ENCODE measurements at places on chromosomes 4 and X. TPM values are rescaled to one million over a fixed set of nuclear protein-coding genes. Genes with fewer than 3 reads are reported as not detected.

The XAGE2 gene
- not detected for total RNA-seq

The ADAM29 gene
- total RNA-seq = not detected

The EIF1AX gene
- 45.5 TPM for total RNA-seq

The PHEX gene
- total RNA-seq = 1.2 TPM

The MAGED4B gene
- 0.32 TPM for total RNA-seq

The SPATA18 gene
- 5.5 TPM for total RNA-seq

The CT45A3 gene
- not detected for total RNA-seq

GRCh38 chr4:3106339-3107186 lies 32.1 kb downstream of the HTT start:
- peak; percentile 98 for DNase-seq

GRCh38 chr4:40550948-40551462 lies 78.7 kb downstream of the RBM47 start:
- DNase-seq = no peak

DNA sequence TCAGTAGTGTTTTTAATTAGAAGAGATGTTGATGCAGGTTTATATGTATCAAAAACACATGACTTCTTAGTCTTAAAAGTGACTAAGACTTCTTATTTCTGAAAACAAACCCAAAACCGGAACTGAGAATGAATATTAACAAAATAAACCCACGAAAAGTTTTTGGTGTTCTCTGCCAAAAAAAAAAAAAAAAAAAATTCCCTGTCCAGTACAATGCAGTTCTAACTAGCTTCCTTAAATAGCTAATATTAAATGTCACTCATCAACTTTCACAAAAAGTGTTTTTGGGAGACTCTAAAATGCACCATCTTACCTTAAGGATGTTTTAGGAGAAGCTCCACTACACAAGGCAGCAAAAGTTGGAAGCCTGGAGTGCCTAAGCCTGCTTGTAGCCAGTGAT lies 2.0 kb downstream of the ANKRD37 start:
- no peak for DNase-seq

- DNase-seq = no peak
These were observed 22.0 kb downstream of the TNMD start for GRCh38 chrX:100606753-100607152.

DNA sequence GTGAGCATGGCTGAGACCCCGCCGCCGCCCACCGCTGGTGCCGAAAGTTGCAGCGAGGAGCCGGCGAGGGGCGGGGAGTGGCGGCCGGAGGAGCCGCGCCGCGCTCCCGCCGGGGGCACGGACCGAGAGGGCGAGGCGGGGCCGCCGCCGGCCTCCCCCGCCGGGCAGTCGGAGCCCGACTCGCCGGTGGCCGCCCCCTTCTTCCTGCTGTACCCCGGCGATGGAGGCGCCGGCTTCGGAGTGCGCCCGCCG lies 16.5 kb downstream of the UTP3 start:
- DNase-seq = no peak

DNA sequence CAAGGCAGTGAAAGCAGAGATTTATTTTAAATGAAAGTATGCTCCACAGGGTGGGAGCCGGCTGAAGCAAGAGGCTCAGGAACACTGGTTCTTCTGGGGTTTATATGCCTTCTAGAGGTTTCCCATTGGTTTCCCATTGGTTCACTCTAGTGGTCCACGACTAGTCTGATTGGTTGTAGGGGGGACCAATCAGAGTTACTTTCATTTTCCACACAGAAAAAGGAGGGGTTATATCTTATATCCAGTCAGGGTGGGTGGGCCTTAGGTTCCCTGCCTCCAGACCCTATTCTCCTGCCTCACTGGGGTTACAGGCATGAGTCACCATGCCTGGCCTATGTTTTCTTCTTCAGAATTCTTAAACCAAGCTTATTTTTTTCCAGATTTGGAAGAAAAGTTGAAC lies 101.6 kb downstream of the KLHL8 start:
- DNase-seq = no peak

GRCh38 chr4:78747475-78747922 lies 28.7 kb upstream of the BMP2K start:
- no peak for DNase-seq

- DNase-seq = no peak
These were observed 36.0 kb downstream of the PF4 start for GRCh38 chr4:73945674-73946449.

DNA sequence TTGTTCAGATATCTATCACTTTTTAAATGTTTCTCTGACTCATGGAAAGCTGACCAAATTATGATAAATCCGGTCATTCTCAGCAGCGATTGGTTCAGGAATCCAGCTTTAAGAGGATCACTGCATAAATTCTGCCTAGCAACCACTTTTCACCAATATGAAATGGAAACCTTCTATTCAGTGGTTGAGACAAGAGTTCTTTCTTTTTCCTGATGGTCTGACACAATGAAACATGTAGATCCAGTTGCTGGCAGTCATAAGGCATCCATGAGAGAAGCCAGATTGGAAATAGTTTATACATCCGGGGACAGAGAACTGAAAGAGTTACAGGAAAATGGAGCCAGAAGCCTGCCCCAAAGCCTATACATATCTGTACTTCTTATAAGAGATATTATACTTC lies 27.2 kb downstream of the MAB21L2 start:
- no peak for DNase-seq

GRCh38 chrX:47831788-47832187 lies 4.9 kb upstream of the ZNF81 start:
- no peak for DNase-seq

- no peak for DNase-seq
These were observed 30.6 kb upstream of the CTSO start for GRCh38 chr4:155984106-155984797.

- no peak for DNase-seq
These were observed 76.0 kb upstream of the FAM47B start for GRCh38 chrX:34866646-34867045.

GRCh38 chr4:181613200-181613599 lies 630.0 kb upstream of the TENM3 start:
- no peak for DNase-seq

GRCh38 chr4:11609751-11610150 lies 181.1 kb upstream of the HS3ST1 start:
- no peak for DNase-seq

GRCh38 chr4:6464842-6465588 lies 7.4 kb downstream of the PPP2R2C start:
- peak; percentile 83 for DNase-seq

- DNase-seq = no peak
These were observed 74.1 kb upstream of the WDR44 start for GRCh38 chrX:118271775-118272174.

GRCh38 chr4:176492646-176493302 lies 173.0 kb downstream of the SPCS3 start:
- no peak for DNase-seq

GRCh38 chr4:81084029-81084428 lies 53.5 kb downstream of the BMP3 start:
- no peak for DNase-seq

Measured in esophagus muscularis mucosa (tissue), 4 donors.